ELR (cell line): ENCODE measurements at places on chromosomes 11 and 22.

DNA sequence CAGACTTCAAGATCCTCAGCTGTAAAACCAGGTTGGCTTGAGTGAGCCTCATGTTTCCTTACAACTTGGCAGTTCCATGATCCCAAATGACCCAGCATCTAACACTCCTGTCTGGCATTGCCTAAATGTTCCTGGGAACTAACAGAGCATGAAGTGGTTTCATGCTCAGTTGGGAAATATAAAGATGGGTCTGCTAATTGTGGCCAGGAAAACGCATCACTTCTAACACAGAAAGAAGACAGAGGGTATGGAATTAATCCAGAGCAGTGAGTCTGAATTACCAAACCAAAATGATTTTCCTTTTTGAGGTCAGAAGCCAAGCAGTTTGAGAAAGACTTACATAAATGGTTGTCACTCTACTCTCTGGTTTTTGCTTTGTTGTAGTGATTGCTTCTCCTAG lies 60.5 kb upstream of the MMP13 start:
- no peak for DNase-seq

DNA sequence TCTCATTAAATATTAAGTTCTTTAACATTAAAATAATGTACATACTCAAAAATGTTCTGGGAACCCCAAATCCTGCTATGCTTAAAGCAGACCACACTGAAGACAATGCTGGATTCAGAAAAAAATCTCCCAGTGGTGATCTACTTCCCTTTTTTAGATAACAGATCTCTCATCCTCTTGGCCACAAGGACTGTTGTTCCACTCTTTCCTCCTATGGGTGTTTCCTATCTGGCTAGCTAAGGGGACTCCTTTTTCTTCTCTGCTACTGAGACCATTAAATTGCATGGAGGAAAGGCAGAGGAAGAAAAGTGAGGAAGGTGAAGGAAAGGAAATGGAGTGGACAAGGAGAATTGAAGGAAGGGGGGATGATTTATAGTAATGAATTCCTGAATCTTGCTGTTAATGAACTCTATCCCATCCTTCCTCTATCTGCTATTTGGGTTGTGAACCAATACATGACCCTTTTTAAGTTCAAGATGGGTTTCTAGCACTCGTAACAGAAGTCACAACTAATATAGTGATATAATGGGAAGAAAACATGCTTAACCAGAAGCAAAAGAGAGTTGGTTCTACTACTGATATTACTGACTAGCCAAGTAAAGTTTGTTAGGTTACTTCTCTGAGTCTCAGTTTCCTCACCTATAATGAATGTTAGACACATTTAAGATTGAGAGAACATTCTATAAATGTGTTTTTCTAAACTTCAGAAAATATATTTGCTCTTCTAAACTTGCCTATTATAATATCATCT lies 53.2 kb downstream of the PIK3C2A start:
- DNase-seq: no peak

DNA sequence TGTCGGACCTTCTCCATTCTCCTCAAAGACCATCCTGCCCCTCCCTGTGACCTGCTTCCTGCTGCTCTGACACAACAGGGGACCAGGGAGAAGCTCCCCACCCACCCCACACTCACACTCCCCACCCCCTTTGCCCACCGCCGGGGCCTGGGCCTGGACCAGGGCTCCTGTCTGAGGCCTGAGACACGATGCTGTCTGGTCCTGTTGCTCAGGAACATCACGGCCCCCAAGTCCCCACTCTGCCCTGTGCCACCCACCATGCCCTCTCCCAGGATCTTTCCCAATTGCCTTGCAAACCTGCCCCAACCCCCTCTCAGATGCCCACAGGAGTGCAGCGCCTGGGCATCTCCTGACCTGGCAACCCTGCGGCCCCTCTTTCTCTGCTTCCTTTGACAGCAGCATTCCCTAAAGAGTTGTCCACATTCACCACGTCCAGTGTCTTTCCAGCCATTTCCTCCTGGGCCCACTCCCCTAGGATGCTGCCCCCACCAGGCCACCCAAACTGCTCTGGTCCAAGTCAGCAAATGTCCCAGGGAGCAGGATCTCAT lies 10.8 kb downstream of the CSF2RB start:
- no peak for DNase-seq

GRCh38 chr22:48799227-48799970 lies 1028.3 kb downstream of the BRD1 start:
- DNase-seq: no peak

DNA sequence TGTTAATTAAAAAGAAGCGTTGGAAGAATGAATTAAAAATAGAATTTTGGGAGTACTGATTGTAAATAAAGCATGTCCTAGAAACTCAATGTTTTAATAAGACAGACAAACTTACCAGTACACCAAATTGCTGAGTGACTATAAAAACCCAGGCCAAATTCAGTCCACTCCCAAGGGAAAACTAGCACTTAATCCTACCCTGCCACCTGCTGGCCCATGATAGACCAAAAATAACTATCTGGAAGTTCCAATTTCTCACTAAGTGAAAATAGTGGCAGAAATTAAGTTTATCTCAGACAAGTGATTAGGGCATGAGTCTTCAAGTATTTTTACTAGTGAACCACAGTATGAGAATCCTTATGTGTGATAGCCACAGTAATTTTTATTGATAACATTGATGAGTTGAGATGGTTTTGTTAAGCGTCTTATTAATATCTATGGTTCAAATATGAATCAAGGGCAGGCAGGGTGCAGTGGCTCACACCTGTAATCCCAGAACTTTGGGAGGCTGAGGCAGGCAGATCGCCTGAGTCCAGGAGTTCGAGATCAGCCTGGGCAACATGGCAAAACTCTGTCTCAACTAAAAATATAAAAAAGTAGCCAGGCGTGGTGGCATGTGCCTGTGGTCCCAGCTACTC lies 9.8 kb upstream of the DDX10 start:
- DNase-seq: peak; percentile 74

DNA sequence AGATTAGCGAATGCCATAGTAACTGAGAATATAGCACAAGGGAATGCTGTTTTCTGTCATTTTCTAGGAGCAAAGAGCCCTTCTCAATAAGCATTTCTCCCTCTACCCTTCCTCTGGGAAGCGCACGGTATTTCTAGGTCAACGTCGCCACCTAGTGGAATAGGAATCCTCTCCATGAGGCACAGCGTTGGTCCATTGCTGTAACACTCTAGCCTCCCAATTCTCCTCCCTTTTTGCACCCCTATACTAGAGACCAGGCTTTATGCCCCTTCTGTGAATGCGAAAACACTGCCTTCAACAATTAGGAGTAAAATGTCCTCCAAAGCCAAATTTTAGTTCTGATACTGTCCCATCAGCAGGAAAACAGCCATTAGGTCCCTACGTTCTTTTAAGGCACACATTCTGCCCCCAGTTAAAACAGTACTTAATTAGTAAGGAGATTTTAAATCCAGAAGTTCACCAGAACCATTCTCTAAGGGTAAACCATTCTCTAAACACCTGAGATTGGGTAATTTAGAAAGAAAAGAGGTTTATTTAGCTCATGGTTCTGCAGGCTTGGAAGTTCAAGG lies 12.8 kb upstream of the HYLS1 start:
- DNase-seq: peak; percentile 75

DNA sequence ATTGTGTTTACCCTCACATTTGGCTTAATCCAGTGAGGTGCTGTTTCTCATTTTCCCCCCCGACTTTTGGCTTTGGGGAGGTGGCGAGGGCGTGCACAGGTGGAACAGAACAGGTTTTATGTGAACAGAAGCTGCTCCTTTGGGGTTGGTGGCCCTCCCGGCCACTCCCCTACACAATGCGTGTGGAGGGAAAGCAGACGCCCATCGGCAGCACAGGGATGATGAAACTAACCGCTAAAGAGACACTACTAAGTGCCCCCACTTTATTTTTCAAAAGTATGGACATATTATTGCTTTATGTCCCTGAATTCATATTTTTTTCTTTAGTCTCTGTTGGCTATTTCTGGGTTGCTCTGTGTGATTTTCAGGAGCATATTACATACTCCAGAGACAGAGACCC lies 160.9 kb downstream of the ENTHD1 start:
- DNase-seq: no peak

DNA sequence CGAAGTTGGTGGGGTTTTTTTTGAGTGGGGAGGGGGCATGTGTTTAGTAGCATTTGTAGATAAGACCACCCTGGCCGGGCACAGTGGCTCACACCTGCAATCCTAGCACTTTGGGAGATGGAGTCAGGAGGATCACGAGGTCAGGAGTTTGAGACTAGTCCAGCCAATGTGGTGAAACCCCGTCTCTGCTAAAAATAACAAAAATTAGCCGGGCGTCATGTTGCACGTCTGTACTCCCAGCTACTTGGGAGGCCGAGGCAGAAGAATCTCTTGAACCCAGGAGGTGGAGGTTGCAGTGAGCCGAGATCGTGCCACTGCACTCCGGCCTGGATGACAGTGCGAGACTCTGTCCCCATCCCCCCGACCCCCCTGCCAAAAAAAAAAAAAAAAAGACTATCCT lies 34.6 kb downstream of the CECR2 start:
- DNase-seq: no peak

- peak; percentile 38 for DNase-seq
Observed at GRCh38 chr11:94000659-94001058, 20.5 kb upstream of the HEPHL1 start.

DNA sequence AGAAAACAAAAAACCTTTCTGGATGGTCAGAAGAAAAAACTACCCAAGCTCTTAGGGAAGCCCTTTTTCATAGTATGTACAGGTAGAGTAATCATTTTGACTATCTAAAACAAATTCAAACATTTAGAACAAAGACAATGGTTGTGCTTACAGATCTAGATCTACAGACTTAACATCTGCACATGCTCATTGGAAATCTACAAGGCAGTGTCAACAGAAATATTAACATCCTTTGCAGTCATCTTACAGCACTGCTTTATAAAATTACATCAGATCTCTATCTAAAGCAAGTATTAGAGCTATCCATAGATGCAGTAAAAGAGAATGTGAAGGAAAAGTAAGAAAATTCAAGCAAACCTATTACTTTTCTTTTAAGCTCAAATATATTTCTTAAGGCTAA lies 110.3 kb downstream of the CADM1 start:
- no peak for DNase-seq

- no peak for DNase-seq
Observed at GRCh38 chr11:125701858-125702621, 21.4 kb upstream of the ACRV1 start.

DNA sequence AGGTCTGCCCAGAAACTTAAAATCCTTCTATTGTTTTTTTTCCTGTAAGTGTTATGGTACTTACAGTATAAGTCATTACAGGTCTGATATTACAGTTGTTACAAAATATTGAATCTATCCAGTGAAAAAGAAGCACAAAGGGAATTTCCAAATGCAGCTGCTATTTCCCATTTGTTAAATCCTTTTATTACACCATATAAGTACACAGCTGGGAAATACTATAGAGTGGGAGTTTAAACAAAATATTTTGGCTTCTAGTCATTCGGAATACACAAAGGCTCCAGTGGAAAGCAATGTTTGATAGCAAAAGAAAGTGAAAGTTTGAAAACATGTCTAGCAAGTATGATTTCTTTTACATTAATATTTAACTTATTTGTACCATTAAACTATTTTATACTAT lies 18.0 kb downstream of the SOX6 start:
- DNase-seq: no peak

GRCh38 chr11:8331767-8332166 lies 68.1 kb upstream of the LMO1 start:
- DNase-seq: peak; percentile 41

- DNase-seq: no peak
Observed at GRCh38 chr11:23313001-23313400, 452.7 kb upstream of the CCDC179 start.

- DNase-seq: no peak
Observed at GRCh38 chr11:87081358-87081757, 43.6 kb downstream of the TMEM135 start.

DNA sequence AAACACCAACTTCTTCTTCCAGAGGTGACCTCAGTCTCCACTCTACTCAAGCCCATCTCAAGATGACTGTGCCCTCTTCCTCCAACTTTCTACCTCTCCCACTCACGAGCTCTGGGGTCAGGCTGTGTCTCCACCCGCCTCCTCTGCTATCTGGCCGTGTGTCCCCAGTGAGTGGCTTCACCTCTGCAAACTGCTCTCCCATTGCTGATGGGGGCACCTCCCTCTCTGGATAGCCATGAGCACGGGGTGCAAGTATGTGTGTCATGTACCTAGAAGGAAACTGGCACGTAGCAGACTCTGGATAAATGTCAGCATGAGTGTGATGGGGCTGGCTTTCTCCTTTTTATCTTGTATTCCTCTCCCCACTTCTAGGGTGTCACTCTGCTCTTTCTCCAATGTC lies 18.3 kb upstream of the RAC2 start:
- no peak for DNase-seq

- DNase-seq: no peak
Observed at GRCh38 chr11:11558826-11559225, 63.0 kb downstream of the GALNT18 start.

GRCh38 chr22:20284471-20285086 lies 16.5 kb upstream of the RTN4R start:
- DNase-seq: no peak
